ENCODE measurements at places on chromosomes 12 and 14.

- no peak for ATAC-seq
These were observed 211.0 kb upstream of the FAR2 start for GRCh38 chr12:28938056-28938455.

- no peak for ATAC-seq
These were observed 256.5 kb upstream of the HMGA2 start for GRCh38 chr12:65567820-65568219.

DNA sequence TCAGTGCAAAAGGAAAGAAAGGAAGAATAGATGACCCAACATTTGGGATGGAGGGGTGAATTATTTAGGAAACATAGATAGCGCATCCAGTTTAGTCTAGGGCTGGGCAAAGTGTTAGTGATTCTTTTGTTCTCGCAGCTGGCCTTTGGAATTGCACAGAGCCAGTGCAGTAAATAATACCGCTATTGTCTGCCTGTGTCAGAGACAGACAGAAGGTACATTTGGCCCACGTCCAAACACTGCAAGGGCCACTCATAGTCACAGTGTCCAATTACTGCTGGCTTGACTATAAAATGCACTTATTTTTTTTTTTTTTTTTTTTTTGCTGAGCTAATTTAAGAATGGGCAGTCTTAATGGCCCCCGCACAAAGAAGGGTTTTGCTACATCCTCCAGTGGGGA is 638.6 kb downstream of the BCL11B start:
- no peak for ATAC-seq

- peak; percentile 25 for ATAC-seq
These were observed 398 bp upstream of the MSRB3 start for GRCh38 chr12:65277994-65278575.

DNA sequence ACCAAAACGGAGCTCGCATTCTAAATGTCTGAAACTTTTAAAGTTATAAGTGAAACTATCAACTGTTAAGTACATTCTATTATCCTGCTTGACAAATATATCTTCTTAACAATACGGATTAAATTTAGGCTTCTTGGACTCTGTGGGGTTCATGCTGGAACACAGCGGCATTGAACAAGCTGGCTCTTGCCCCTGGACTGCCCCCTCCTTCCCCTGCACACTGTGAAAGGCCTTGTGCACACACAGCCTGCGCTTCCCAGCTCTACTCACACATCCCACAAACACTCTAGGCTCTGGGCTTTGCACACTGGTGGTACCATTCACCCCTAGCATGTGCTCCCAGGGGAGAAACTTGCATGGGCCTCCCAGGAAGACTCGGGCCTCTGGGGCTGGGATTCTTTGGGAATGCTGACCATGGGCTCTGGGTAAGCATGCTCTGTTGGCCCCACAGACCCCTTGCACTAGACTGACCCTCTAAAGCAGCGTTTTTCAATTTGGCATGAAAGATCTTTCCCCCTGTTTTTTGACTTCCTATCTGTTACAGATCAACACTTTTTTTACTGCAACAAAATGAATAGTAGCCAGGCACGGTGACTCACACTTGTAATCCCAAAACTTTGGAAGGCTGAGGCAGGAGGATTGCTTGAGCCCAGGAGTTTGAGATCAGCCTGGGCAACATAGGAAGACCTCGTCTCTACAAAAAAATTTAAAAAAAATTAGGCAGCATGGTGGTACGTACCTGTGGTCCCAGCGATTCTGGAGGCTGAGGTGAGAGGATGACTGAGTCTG is 96.2 kb upstream of the CPM start:
- no peak for ATAC-seq

GRCh38 chr12:44647917-44648690 is 228.0 kb downstream of the NELL2 start:
- ATAC-seq: peak; percentile 39

Data from stimulated activated memory B cell treated with anti-CD40 and anti-IgM and Interleukin-4, amounts not matched to agents 10 μg/mL and 1 μg/mL and 100 μg/mL, for 72 hours (primary cell).